ENCODE measurements at places on chromosomes 6 and 20. TPM values are rescaled to one million over a fixed set of nuclear protein-coding genes. Genes with fewer than 3 reads are reported as not detected.
A peak's percentile ranks its signal among the peaks of the same experiment; 100 is the strongest.

DNA sequence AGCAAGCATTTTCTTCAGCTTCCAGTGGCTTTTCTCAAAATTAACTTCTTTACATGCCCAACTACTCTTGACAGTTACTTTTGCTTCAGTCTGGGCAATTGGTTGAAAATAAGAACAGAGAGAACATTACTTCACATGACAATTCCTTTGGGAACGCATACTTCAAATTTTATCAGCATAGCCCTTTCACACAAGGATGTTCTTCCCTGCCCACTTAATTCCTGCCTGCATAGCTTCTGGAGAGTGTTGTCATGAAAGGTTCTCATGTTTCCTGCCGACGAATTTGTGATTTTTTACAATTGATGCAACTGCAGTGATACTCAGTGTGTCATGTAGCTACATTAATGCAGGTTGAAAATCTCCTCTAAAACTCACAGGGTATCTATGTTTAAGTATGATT is 22.0 kb upstream of the SNRNP48 start:
- DNase-seq = peak; percentile 18

DNA sequence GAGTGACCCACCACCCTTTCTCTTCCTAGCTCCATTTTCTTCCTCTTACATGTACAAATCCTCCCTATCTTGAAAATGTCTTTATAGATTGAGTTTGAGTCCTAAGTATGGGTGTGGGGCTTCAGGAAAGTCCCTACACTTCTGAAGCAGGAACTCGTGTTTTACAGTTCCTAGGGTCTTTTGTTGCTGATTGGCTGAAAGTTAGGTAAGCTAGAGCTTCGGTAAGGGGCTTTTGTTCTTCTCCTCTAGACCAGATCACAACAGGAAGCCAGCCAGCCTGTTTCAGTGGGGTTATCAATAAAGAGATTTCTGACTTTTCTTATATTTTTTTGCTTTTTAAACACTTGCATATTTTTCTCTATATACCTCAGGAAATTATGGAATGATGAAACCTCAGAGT is 51.3 kb downstream of the CNR1 start:
- no peak for DNase-seq

- no peak for DNase-seq
Measured at GRCh38 chr6:33458676-33459075, 4.3 kb downstream of the ZBTB9 start.

GRCh38 chr20:54221996-54222890 is 14.4 kb downstream of the PFDN4 start:
- DNase-seq = no peak

GRCh38 chr6:150755042-150755441 is 110.5 kb upstream of the MTHFD1L start:
- DNase-seq = peak; percentile 59

- no peak for DNase-seq
Measured at GRCh38 chr20:17874271-17875105, 94.1 kb downstream of the SNX5 start.

- no peak for DNase-seq
Measured at GRCh38 chr6:101462576-101462975, 69.1 kb downstream of the GRIK2 start.

GRCh38 chr20:5862703-5863039 is 87.7 kb downstream of the TRMT6 start:
- DNase-seq = no peak

The GLP1R gene
- total RNA-seq = not detected

The IMPG1 gene
- not detected for total RNA-seq

The HSPA1L gene
- 1.1 TPM for total RNA-seq

GRCh38 chr6:56750686-56751085 is 108.0 kb upstream of the DST start:
- DNase-seq = no peak

DNA sequence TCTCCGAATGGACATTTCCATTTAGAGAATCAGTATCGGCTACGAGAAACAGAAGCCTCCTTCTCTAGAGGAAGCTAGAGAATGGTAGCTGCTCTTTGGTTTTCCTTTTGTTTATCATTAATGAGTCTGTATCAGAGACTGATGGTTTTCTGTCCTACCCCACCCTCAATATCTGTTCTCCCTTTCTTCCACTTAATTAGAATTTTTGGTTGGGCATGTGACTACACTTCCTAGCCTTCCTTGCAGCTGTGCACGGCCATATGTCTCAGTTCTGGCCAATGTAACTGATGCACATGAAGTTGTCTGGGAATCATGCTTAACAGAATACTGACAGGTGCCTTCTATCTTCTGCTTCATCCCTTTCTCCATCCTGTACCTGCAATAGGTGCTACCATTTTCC is 19.0 kb downstream of the RNF24 start:
- DNase-seq = no peak

DNA sequence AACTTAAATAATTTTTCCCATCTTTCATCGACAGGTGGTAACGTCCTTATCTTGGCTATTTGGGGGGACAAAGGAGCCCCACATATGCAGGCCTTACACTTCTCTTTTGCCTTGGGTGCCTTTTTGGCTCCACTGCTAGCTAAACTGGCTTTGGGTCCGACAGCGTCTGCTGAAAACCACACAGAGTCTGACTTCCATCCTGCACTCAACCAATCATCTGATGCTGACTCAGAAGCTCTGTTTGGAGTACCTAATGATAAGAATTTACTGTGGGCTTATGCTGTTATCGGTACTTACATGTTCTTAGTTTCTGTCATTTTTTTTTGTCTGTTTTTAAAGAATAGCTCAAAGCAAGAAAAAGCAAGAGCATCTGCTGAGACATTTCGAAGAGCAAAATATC is 178.5 kb downstream of the SLC16A10 start:
- DNase-seq = no peak

GRCh38 chr6:137087902-137088301 is 43.1 kb upstream of the IL20RA start:
- DNase-seq = no peak

GRCh38 chr20:2576317-2576727 is 39.9 kb downstream of the TMC2 start:
- DNase-seq = peak; percentile 76

DNA sequence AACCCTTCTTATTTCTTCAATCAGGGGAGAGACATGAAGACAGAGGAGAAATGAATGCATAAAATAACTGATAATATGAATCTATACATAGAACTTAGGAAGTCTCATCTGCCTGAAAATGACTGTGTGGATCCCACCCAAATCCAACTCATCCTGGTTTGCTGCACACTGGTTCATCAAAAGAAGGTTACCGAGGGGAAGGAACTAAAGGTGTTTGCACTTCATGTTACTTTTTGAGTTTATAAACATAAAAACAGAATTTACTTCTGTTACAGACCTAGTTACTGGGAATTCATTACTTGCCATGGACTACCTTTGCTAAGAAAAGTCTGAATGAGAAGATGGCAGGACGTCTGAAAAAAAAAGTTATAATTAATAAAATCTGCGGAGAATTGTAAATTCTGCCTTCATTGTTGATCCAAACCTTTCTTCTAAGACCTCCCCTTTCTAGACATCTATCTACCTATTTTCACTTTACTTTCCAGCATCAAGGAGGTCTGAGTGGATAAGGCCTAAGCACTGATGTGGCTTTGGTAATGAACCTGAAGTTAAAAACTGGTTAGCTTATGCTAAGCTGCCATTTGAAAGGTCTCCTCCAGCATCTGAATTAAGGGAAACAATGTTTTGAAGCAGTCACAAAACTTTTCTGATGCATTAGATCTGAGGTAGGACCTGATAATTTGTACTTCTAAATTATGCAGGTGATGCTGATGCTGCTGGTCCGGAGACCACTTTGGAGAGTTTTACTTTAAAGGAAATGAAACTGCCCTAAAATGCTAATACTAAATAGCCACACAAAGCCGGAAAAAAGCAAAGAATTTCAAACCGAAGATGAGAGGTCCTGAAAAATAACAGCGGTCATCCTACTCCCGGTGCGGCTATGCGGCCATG is 84.0 kb downstream of the HFE start:
- DNase-seq = no peak

- DNase-seq = no peak
Measured at GRCh38 chr6:31622684-31623091, 2.2 kb downstream of the PRRC2A start.

DNA sequence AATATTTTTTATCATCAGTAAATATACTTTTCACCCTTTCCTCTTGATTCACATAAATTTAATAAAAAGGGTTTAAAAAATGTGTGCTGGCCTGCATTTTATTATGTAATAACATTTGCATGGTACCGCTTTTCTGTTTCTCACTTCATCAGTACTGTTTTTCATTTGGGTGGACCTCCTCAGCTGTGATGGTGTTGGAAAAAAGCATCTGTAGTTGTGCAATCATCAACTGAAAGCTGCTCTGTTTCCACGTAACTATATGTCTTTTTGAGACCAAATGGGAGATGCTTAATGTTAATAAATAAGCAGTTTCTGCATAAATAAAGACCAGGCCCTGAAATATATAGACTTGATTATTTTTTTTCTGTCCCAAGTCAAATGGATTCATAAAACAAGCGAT is 31.6 kb upstream of the CENPW start:
- no peak for DNase-seq

DNA sequence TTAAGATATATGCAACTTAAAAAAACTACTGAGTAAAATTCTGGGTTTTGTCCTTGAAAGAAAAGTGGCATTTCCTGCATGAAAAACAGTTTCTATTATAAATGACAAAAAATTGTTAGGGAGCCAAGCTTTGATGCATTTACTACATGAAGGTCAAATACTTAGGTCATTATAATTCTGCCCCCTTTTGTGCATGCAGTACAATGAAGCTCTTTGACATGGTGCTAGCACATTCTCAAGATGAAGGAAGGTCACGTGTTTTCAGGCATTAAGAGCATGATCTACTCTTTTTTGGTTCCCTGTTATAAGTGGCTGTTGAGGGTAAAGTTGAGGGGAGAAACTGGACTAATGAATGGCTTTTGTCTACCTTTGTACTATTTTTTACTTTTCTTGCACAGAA is 72.7 kb downstream of the FOXO3 start:
- DNase-seq = no peak

GRCh38 chr6:90811596-90812226 is 224.8 kb upstream of the MAP3K7 start:
- no peak for DNase-seq

The LRP11 gene
- total RNA-seq = 56.1 TPM

DNA sequence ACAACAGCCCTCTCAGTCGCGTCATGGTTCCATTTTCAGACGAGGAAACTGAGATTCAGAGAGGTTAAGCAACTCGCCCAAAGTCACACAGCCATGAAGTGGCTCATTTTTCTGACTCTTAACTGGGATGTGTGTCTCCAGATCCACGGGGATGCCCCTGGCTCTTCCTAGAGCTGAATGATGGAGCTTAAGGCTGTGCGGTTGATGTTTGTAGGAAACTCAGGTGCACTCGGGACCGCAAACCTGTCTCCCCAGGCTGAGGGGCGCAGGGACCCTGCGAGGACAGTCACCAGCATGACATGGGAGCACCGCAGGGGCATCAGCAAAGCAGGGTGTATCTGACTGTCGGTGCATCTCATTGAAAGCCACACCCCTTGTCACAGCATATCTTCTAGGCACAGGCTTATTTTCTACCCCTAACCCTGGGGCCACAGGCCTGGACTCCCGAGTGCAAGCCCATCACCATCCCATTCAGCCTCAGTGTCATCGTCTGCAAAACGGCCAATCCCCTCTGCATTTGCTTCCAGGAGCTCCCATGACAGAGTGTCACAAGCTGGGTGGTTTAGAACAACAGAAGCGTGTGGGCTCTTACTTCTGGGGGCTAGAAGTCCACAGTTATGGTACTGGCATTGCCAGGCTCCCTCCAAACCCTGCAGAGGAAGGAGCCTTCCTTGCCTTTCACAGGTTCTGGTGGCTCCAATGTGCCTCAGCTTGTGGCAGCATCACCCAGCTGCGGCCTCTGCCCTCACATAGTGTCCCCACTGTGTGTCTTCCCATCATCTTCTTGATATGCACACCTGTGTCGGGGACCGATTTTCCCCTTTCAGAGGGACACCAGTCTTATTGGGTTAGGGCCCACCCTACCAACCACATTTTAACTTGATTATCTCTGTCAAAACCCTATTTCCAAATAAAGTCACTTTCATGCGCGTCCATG is 9.9 kb upstream of the ARHGAP40 start:
- no peak for DNase-seq

DNA sequence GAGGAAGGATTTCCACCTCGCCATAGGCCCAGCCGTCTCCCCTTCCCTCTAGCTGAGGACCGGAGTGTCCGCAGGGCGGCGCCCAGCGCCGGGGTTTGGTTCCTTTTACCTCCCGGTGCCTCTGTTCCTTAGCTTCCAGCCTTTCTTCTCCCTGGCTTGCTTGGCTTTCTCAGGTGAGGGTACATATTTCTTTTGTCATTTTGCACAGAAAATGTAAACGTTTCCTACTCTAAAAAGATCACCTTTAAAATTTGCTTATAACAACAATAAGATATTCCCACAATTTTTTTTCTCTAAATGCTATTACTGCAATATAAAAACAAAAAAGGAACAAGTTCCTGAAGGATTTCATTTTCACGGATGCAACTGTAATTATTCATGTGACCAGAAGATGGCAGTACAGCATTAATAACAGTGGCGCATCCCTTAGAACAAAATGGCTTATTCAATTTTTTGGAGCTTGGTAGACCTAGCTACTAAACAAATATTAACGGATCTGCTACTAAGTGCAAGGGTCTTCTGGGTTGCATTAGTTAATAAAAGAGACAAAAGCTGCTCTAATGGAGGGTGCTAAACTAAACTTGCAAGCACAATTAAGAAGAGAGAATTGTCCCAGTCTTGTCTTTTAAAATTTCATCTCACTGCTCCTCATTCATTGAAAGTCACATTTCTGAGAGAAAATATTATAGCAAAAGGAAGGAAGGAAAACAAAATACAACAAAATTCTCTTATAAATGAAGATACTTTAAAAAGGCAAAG is 172.9 kb downstream of the ADGRG6 start:
- DNase-seq = peak; percentile 65

GRCh38 chr6:45951321-45952167 is 64.1 kb downstream of the CLIC5 start:
- DNase-seq = no peak

The SNRNP48 gene
- total RNA-seq = 27.4 TPM

DNA sequence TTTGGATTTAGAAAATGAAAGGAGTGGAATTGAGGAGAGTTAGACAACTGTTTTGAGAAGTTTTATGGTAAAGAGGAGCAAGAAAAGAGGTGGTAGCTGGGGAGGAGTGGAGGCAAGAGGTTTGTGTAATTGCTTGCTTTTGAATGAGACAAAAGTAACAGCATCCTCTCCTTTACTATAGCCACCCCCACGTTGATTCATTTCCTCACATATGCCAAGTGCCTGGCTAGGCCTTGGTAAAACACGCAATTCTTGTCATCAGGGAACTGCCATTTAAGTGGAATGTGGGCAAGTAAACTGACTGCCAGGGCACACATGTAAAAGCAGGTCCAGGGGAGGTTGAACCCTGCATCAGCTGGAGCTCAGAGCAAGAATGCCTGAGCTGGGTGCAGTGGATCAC is 4.1 kb downstream of the MTRES1 start:
- DNase-seq = no peak

- DNase-seq = peak; percentile 95
Measured at GRCh38 chr6:16205377-16206144, 32.8 kb upstream of the GMPR start.

- no peak for DNase-seq
Measured at GRCh38 chr20:48287021-48287494, 501.8 kb upstream of the SULF2 start.

Measured in A673 (cell line).